Activated CD4-positive, alpha-beta T cell treated with anti-CD3 and anti-CD28 coated beads, Interleukin-2, amount 50 U/mL, for 1 hour (primary cell): ENCODE measurements at places on chromosomes 12 and 14.

GRCh38 chr12:124278389-124279101, 16.3 kb upstream of the RFLNA start:
- no peak for DNase-seq

- DNase-seq: no peak
Observed at GRCh38 chr12:40343124-40343523, 118.3 kb downstream of the LRRK2 start.

GRCh38 chr12:117980616-117981015, 11.8 kb upstream of the KSR2 start:
- DNase-seq: no peak

GRCh38 chr14:75274899-75275569, 3.6 kb upstream of the FOS start:
- peak; percentile 47 for DNase-seq

DNA sequence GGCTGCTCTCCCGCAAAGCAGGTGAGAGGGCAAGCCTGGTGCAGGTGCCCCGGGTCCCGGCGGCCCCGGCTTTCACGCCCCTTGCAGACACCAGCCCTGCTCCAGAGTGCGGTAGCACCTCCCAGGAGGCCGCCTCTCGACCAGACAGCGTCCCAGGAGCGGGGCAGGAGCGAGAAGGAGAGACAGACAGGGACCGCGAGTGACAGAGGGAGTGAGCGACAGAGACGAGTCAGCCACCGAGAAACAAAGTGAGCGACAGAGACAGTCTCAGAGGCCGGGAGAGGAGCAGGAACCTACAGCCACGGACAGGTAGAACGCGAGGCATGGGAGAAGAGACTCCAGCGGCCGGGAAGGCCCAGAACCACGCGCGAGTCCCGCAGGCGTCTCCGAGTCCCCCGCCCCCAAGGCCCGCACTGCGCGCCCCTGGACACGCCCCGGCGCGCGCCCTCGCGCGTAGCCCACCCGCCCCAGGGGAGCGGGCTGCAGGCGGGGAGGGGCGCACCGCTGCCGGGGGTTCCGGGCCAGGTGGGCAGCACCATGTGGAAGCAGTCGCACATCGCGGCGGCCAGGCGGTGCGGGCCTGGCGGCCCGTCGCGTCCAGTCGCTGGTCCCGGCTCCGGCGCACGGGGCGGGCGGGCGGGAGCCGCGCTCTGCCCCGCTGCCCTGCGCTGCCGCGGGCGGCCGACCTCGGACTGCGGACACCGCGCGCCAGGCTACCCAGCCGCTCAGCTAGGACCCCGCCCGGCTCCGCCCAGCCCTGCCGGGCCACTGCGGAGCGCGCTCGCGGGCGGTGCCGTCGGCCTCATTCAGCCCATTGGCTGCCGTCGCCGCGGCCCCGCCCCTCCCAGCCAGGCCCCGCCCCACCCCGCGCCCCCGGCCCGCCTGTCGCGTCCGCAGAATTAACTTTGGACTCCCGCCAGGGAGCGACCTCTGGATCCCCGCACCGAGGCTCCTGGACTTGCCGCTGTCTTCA, at the start of gene AHNAK2:
Gene AHNAK2 (minus strand): TSS at position 694 of the 973 bp plus-strand sequence. CDS start 137 bp downstream, at position 557.
- DNase-seq: peak; percentile 50
